CD8-positive, alpha-beta memory T cell (primary cell): ENCODE measurements at places on chromosomes 4 and X. TPM values are rescaled to one million over a fixed set of nuclear protein-coding genes. Genes with fewer than 3 reads are reported as not detected.
A peak's percentile ranks its signal among the peaks of the same experiment; 100 is the strongest.

DNA sequence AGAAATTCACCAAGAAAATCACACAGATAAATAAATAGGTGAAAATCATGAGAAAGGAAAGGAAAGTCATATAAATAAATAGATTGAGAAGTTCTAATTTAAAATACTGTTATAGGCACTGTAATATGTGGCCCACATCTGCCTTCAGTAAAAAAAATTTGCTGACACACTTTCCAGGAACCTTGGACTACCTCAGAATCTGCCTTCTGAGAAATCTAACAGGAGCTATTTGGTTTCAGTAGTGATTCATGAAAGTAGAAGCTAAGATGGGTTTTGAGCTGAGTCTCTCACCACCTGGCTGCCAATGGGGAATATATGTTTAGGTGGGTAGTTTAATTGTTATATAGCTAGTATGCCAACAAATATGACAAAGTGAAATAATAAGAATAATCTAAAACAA, 810.0 kb downstream of the RAB28 start:
- H3K36me3 ChIP-seq: no peaks in the 10 kb centered on the region
- H3K4me3 ChIP-seq: no peak overlapping the region
- H3K4me1 ChIP-seq: no peaks in the 10 kb centered on the region
- H3K27ac ChIP-seq: no peak overlapping the region

Gene DGKK
- total RNA-seq: not detected

DNA sequence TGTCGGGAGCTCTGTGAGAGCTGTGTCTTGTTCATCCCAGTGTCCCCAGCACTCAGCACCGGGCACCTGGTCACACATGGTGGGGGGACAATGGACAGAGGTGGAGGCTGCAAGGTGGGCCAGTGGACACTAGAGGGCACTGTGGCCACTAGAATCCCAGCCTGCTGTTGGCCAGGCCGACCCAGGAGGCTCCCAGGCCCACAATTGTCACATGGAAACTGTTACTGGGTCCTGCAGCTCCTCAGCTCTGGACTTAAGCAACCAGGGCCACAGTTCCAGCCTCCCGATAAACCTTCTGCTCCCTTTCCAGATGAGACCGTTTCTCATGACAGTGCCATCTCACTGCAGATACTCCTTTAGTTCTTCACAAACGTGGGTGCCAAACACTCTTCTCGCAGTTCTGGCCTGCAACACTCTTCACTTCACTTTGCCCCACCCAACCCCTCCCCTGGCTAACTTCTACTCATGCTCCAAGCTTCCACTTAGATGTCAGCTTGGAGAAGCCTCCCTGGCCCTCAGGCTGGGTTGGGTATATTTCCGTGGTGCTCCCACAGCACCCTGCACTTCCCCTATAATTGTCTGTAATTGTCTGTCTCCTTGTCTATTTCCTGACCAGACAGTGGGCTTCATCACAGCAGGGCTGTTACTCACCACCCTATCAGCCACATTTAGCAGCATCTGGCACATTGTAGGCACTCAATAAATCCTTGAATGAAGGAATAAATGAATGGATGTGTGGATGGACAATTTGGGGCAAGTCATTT, 3.5 kb upstream of the IQSEC2 start:
- no peaks in the 10 kb centered on the region for H3K27me3 ChIP-seq
- H3K4me1 ChIP-seq: peaks cover 13% of the 10 kb centered on the region
- H3K36me3 ChIP-seq: no peaks in the 10 kb centered on the region
- no peak overlapping the region for H3K4me3 ChIP-seq
- peak; percentile 11 for DNase-seq

GRCh38 chr4:128709268-128709667, 100.2 kb upstream of the JADE1 start:
- no peak overlapping the region for H3K27ac ChIP-seq
- no peak overlapping the region for H3K4me3 ChIP-seq
- no peaks in the 10 kb centered on the region for H3K27me3 ChIP-seq
- no peaks in the 10 kb centered on the region for H3K36me3 ChIP-seq

Gene PNCK
- total RNA-seq: not detected

Gene CENPVL1
- total RNA-seq: not detected
